Renal pelvis (tissue), 12 donors: ENCODE measurements at places on chromosomes 7 and 10. TPM values are rescaled to one million over a fixed set of nuclear protein-coding genes. Genes with fewer than 3 reads are reported as not detected.

The ELOVL3 gene
- 2.2 TPM for polyA plus RNA-seq

The HEPACAM2 gene
- polyA plus RNA-seq: 6.1 TPM

GRCh38 chr7:3159445-3159844 lies 115.8 kb upstream of the CARD11 start:
- no peak for DNase-seq

- DNase-seq: peak; percentile 44
Observed at GRCh38 chr7:24812305-24812945, 55.2 kb upstream of the GSDME start.

DNA sequence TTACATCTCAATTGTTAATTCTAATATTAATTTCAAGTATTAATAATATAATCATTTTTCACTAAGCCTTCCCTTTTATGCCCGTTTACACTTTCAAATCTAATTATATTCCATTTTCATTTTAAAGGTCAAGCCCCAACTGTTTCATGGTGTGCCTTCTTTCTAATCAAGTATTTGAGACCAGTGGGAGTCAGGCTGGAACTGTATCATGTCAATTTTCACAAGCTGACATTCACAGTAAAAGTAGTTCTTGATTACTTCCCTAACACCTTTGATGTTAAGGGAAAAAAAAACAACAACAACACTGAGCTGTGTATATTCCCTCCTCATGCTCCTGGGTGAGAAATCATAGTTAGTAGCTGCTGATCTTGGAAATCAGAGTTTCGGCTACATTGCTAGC lies 38.1 kb downstream of the SFTPD start:
- no peak for DNase-seq

GRCh38 chr7:38306171-38306570 lies 32.7 kb upstream of the TARP start:
- peak; percentile 45 for DNase-seq

DNA sequence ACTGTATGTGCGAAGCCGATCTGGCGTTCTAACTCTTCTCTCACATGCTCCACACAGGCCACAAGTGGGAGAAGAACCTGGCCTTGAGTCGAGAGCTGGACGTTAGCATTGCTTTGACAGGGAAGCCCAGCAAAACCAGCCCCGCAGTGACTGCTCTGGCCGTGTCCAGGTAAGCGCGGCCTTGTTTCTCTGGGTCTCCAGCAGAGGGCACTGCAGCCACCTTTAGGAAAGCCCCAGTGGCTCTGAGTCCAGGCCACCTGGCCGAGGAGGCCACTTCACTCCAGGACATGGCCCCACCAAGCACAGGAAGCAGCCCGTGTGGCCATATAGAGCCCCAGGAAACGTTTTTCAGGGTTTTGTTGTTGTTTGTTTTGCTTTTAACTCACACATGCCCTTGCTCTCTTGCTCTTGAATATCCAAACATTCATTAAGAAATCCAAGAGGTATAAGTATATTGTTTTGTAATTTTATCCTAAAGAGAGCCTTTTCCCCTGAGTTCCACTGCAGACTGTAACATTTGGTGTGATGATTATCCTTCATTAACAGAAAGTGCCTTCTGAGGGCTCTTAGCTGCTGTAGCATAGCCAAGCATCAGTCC lies 41.8 kb upstream of the LRRC18 start:
- peak; percentile 34 for DNase-seq

DNA sequence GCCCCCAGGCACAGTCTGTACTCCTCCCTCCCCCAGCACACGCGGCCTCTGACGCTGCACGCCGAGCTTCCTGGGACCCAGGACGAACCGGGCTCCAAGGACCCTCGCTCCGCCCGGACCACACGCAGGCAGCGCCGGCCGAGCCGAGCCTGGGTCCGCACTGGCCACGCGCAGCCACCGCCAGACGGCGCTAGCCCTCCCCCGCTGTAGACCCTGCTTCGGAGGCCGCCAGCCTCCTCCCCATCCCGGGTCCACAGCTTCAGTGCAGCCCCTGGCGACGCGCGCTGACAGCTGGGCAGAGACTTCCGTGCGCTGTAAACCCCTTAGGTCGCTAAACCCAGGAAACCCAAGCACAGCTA lies 936 bp upstream of the TCERG1L start:
- DNase-seq: peak; percentile 71

The ZNF518A gene
- polyA plus RNA-seq: 32.4 TPM

The ZNF138 gene
- polyA plus RNA-seq: 17.6 TPM

The CHST3 gene
- 17.9 TPM for polyA plus RNA-seq

The ASB4 gene
- polyA plus RNA-seq: 0.26 TPM

The ADRA2A gene
- 2.7 TPM for polyA plus RNA-seq

The HHEX gene
- polyA plus RNA-seq: 8.9 TPM

The LAMB4 gene
- 2.0 TPM for polyA plus RNA-seq

The ABHD11 gene
- 27.2 TPM for polyA plus RNA-seq

DNA sequence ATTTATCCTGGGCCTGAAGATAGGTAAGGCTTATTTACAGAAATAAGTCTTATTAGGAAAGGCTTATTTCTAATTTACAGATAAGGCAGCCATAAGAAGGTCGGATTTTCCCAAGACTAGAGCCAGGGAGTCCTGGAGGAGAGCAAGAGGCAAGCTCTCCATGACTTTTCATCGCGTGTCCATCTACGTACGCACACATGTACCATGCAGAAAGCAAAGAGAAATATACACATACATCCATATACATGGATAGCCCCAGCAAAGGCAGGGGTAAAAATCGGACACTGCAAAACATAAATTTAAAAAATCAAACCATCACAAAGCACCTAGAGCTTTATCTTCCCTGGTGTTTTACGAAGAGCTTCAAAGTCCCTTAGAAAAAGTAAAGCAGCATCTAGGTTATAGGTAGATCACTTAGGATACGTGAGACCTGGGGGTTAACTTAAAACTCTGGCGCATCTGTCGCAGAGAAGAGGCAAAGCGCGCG lies 25.8 kb upstream of the ZRANB1 start:
- no peak for DNase-seq

GRCh38 chr10:123655751-123656150 lies 10.4 kb upstream of the GPR26 start:
- DNase-seq: no peak

The GPR146 gene
- 4.7 TPM for polyA plus RNA-seq

The NKX2-3 gene
- polyA plus RNA-seq: not detected

The TUBAL3 gene
- 0.07 TPM for polyA plus RNA-seq

DNA sequence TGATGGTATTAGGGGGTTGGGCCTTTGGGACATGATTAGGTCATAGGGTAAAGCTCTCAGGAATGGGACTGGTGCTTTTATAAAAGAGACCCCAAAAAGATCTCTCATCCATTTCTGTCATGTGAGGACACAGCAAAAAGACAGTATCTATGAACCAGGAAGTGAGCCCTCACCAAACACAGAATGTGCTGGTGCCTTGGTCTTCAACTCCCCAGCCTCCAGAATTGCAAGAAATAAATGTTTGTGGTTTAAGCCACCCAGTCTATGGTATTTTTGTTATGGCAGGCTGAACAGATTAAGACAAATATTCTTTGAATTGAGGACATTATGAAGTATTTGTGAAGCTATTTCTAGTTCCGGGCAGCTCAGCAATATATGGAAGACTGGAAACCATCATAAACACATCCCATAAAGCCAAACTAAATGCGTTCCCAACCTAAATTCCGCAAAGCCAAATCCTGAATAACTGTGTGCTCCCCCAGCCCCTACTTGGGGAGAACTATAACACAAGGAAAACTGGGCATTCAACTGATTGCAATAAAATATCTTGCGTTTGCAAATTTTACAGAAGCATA lies 153.7 kb downstream of the GALNT17 start:
- DNase-seq: no peak

- DNase-seq: no peak
Observed at GRCh38 chr10:3525832-3526449, 259.1 kb downstream of the KLF6 start.

DNA sequence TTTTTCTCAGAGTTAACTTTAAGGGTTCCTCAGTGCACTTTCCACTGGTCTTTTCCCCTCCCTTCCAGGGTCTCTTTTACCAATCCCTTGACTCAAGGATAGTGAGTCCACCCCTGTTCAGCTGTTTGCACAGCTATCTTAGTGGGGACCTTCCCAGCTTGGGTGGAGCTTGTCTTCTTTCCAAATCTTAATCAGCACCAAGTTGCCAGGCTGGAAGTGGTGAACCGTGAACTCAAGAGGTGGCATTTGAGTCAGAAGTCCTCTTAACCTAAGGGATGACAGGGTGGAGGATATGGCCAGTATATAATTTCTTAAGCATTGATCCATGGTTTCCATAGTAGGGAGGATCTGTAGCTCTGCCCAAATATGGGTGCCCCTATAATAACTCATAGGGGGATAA lies 25.0 kb downstream of the MAPK8 start:
- no peak for DNase-seq

DNA sequence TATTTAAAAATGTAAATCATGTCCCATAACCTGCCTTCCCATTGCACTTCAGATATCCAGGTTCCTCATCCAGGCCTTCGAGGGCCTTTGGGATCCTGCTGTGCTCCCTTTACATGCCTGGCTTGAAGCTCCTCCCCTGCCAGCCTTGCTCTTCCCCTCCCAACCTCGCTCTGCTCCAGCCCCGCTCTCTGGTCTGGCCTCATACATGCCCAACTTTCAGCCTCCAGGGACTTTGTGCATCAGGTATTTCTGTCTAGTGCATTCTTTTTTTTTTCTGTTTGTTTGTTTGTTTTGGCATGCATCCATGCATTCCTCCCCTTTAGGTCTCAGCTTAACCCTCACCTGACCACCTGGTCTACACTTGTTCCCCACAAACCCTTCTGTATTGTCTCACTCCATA lies 160.3 kb downstream of the SNX10 start:
- DNase-seq: no peak

GRCh38 chr7:99129536-99129935 lies 14.4 kb downstream of the SMURF1 start:
- no peak for DNase-seq

DNA sequence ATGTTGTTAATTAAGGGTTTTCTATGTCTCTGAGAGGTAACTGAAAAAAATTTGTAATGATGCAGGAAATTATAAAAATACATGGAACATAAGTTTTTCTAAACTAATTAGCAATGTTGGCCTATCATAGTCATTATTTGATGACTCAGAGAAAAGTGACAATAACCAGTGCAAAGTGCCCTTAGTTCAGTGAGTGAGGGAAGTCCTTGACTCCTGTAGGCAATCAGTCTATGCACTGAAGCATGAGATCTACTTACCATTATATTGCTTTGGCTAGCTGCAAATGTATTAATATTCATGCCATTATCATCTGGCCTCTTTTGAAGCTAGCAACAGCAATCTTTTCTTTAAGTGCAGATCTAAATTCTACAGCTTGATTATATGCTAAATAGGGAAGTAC lies 40.6 kb downstream of the CCDC172 start:
- no peak for DNase-seq

The ZNF438 gene
- polyA plus RNA-seq: 6.9 TPM

GRCh38 chr10:71605263-71605962 lies 114.2 kb downstream of the C10orf105 start:
- DNase-seq: no peak

The FXYD4 gene
- 0.49 TPM for polyA plus RNA-seq

The GDF10 gene
- polyA plus RNA-seq: 1.4 TPM

DNA sequence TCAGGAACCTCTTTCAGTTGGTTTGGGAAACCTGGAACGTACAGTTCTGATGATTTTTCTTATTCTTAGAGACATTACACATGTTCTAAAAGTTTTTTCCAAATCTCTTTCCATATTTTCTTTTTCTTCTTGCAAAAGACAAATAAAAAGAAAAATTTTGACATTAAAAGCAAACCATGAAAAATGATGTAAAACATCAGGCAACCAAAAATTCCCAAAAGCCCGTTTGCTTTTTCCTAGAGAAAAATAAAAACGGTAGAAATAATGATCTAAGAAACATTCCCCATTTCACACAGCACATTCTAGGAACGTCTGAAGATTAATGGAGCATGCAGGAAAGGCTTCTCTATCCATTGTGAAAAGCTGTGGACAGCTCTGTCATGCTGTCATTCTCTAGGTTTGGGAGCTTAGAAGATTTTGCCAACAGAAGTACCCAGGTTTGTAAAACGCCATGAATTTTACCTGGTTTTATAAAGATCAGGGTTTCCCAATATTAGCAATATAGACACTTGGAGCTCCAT lies 11.2 kb upstream of the PRTFDC1 start:
- DNase-seq: peak; percentile 65

The LIPK gene
- polyA plus RNA-seq: not detected

- DNase-seq: no peak
Observed at GRCh38 chr10:28505359-28505959, 27.5 kb upstream of the WAC start.

- no peak for DNase-seq
Observed at GRCh38 chr10:44301781-44302355, 83.0 kb downstream of the CXCL12 start.

GRCh38 chr7:99083068-99083651 lies 60.7 kb downstream of the SMURF1 start:
- no peak for DNase-seq
